ENCODE measurements at places on chromosomes 16 and 17.

- no peak for DNase-seq
Observed at GRCh38 chr16:1533443-1533951, at the start of gene TMEM204. TSS of gene TMEM204 (plus strand) at chr16:1533666. CDS start at chr16:1534276, 610 bp downstream.

GRCh38 chr16:17318238-17318637 lies 152.5 kb downstream of the XYLT1 start:
- DNase-seq, result no peak

GRCh38 chr16:65681406-65681805 lies 559.5 kb upstream of the CDH11 start:
- DNase-seq, result no peak

GRCh38 chr16:83878838-83879237 lies 20.1 kb upstream of the MLYCD start:
- DNase-seq, result no peak

DNA sequence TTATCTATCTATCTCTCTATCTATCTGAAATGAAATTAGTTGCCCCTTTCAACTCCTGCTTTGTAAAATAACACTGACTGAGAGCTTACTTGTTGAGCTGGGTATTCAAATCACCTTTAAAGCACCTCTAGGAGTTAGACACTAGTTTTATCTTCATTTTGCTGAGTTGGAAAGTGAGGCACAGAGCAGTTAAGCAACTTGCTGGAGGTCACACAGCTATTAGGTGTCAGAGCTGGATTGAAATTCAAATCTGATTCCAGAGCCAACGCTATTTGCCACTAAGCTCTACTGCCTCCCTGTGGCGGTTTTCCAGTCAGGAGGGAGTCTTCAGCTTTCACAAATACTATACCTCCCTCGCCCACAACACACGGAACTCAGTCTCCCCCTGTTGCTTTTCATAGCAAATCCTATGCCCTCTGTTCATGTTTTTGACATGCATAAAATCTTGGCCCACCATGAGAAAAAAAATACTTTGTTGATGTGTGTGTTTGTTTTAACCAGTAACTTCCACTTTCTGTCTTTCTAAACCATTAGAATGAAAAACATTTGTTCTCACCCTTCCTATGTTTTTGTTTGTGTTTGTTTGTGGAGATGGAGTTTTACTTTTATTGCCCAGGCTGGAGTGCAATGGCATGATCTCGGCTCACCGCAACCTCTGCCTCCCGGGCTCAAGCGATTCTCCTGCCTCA lies 74.8 kb upstream of the SMURF2 start:
- DNase-seq, result peak; percentile 26

Measured in SW 1271 (cell line).